CD4-positive, alpha-beta memory T cell (primary cell): ENCODE measurements at places on chromosomes 1 and 21.

DNA sequence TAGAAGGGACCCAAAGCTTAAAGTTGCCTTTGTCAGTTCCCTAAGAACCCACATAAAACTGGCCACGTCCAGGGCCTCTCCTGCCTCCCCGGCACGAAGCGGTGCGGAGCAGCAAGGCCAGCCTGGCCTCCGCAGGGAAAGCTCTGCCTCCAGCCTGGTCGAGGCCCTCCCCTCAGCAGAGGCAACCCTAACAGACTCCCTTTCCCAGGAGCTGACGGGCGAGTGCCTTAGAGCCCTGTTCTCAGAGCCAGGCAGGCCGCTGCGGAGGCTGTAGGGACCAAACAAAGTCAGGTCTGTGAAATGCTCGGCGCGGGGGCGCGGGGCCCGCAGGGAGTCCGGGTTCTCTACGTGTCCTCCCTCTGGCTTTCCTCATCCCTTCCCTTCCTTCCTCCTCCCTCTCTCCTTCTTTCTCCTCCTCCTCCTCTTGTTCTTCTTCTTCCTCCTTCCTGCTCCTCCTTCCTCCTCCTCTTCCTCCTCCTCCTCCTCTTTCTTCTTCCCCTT is 40.7 kb downstream of the RIPK4 start:
- DNase-seq: no peak

DNA sequence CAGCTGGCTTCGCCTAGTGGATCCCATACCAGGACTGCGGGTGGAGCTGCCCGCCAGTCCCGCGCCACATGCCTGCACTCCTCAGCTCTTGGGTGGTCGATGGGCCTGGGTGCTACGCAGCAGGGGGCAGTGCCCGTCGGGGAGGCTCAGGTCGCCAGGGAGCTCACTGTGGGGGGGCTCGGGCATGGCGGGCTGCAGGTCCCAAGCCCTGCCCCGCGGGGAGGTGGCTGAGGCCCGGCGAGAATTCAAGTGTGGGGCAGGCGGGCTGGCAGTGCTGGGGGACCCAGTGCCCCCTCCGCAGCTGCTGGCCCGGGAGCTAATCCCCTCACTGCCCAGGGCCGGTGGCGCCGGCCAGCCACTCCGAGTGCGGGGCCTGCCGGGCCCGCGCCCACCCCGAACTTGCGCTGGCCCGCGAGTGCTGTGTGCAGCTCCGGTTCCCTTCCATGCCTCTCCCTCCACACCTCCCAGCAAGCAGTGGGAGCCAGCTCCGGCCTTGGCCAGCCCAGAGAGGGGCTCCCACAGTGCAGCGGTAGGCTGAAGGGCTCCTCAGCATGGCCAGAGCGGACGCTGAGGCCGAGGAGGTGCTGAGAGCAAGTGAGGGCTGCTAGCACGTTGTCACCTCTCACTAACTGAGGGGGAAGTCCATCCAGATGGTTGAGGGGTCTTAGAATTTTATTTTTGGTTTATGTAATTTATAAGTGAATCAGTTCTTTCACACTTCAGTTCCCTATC is 85.2 kb upstream of the HMCN1 start:
- no peak for DNase-seq

DNA sequence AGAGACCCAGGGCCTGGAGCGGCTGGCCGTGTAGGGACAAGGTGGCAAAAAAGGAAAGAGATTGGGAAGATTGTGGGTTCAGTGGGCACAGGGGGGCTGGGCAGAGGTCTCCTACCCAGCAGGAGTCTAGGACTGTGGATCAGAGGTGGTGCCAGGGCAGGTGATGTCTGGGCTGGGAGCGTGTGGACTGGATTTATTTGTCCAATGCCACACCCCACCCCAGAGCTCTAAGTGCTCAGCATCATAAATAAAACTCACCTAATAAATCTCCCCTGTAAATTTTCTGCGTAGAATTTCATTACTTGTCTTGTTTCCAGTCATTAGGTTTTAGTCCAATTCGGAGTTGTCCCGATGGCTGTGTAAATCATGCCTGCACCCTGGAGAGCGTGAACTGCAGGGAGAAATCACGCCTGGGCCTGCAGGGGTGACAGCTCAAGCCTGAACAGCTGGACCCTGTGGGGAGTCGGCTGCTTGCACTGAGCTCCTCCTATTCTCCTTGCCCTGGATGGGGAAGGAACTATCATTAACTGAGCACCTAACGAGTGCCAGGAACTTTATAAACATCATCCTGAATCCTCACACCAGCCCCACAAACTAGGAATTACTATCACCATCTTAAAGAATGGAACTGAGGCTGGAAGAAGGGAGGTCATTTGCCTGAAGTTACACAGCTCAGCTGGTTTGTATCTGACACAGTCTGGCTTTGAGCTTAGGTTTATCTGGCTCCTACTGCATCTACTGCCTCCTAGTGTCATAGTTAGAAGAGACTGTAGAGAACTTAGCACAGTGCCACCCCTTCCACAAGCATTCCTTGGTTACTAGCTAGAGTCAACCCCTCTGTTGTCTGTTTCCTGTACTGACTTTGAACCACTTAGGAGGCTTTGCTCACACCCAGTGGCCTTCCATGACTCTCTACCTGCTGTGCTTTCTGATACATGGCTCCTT is 25.0 kb upstream of the POU3F1 start:
- no peak for DNase-seq

GRCh38 chr1:6956488-6957159 is 171.4 kb downstream of the CAMTA1 start:
- no peak for DNase-seq

DNA sequence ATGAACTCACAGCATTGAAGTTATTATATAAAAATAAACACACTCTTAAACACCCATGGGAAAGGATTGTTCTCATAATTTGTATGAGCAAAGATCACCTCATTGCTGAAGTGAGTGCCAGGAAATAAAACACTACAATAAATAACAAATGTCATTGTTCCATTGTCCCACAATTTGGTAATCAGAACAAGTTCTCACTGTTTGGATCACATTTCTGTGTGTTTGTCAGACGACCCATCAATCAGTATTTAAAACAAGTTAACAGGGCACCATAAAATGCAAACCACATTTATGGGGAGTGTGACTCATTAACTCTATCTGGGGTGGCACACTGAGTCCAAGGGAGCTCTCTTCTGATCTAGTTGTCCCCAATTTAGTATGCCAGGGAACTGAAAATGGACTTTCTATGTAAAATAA is 124.5 kb downstream of the PTPRC start:
- DNase-seq: no peak
